H4 (cell line): ENCODE measurements at places on chromosomes 4 and X. TPM values are rescaled to one million over a fixed set of nuclear protein-coding genes. Genes with fewer than 3 reads are reported as not detected.
A peak's percentile ranks its signal among the peaks of the same experiment; 100 is the strongest.

DNA sequence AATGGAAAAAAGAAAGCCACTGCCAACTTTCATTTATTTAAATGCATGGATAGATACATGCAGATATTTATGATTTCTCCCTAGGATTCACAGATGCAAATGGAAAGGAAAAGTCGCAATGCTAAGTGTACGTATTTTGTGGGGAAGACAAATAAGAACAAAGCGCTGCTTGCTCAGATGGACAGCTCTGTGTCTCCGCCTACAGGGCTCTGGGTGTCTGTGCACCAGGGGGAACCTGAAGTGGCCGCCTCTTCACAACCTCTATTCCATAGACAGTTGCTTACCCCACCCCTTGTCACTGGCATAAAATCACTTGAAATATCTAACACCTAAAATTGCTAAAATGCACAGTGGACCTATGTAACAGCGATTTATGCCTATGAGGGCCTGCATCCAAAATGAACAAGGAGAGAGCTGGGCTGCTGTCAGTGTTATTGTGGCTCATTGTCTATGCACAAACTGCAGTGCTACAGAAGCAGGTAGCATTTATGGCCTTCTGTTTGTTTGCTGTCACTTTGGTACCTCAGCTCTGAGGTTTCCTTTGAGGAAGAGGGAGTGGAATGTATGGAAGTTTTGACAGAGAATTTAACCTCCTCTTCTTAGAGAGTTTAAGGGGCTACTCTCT is 58.6 kb upstream of the PAGE1 start:
- peak; percentile 40 for DNase-seq

- DNase-seq = no peak
Observed at GRCh38 chr4:88439161-88439760, 17.7 kb upstream of the HERC5 start.

DNA sequence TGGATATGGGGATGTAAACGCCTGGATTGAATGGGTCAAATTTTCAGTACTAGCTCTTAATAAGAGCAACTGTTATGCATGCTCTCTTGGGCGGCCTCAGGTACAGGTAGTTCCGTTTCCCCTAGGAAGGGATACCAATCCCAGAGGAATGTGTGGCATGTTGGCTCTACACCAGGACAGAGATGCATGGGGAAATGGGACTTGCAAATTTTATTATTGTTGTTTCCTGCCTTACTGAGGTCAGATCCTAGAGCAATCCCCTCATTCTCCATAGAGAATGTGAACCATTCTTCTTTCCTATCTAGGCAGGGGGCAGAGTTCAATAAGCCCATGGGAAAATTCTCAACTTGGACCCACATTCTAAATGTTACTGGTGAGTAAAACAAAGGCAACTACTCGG is 361.8 kb upstream of the FGF16 start:
- DNase-seq = no peak

GRCh38 chrX:37331546-37331945 is 17.6 kb upstream of the PRRG1 start:
- DNase-seq = no peak

- DNase-seq = no peak
Observed at GRCh38 chr4:145042601-145043285, 55.3 kb downstream of the ANAPC10 start.

DNA sequence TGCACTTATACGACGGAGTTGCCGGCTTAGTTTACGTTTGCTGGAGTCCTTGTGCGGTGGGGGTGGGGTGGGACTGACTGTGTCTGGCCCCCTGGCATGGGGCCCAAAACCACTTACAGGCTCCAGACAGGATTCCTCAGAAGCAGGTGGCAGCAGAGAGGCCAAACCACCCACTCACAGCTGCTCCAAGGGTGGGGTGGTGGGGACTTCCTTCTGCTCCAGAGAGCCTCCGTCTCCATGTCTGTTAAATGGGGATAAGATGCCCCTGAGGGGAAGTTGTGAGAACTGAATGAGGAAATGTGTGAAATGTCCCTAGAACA is 36.7 kb downstream of the PSAPL1 start:
- peak; percentile 76 for DNase-seq

DNA sequence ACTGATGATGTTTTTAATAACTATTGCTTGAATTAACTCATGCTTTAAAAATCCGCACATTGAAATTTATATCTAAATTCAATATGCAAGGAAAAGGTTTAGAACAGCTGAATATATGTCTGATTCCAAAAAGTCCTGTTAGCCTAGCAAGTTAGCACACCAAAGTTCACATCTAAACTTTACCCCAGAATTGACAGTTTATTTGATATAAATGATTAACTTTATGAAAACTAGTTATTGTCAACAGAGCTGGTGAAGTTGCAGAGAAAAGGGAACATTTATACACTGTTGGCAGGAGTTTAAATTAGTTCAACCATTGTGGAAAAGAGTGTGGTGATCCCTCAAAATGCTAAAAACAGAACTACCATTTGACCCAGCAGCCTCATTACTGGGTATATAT is 120.6 kb upstream of the BMP3 start:
- no peak for DNase-seq

DNA sequence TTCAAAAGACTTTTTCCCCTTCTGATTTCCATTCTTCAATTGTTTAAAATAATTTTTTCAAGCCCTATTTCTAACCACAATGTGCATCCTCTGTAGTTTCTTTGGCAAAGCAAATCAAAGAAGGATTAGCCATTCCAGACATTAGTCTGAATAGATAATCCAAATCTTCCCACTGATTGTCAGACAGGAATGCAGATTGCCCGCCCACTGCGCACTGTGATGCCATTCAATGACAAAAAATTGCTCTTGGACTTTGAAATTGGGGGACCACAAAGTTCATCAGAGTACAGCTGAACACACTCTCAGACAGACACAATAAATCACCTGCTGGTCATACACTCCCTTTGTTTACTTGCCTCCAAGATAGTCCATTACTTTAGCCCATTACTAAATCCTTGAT is 216.5 kb upstream of the DKK2 start:
- no peak for DNase-seq

RTL3 gene
- total RNA-seq = not detected in 2 replicates

SPANXA2 gene
- total RNA-seq = 160 and 223 TPM in 2 replicates

CSAG2 gene
- 0.27 TPM in 1 of 2 replicates, not detected in the other for total RNA-seq

NXF2B gene
- 0.15 TPM in 1 of 2 replicates, not detected in the other for total RNA-seq

SLC38A5 gene
- 0.04 TPM in 1 of 2 replicates, not detected in the other for total RNA-seq

ARHGAP6 gene
- 0.14 and 0.66 TPM in 2 replicates for total RNA-seq

RPS3A gene
- total RNA-seq = 5,710 and 6,047 TPM in 2 replicates
